ENCODE measurements at places on chromosomes 4 and X. TPM values are rescaled to one million over a fixed set of nuclear protein-coding genes. Genes with fewer than 3 reads are reported as not detected.

Gene CXCL10
- not detected for total RNA-seq

Gene CT47B1
- not detected for total RNA-seq

Gene HSPA4L
- 7.7 TPM for total RNA-seq

Gene ZNF185
- 2.3 TPM for total RNA-seq

Gene UGT2B15
- not detected for total RNA-seq

Gene CYSLTR1
- not detected for total RNA-seq

Gene STARD8
- total RNA-seq = 1.8 TPM

Gene TSPAN6
- total RNA-seq = 69.7 TPM

- DNase-seq = no peak
- no peaks in the 10 kb centered on the region for H3K4me1 ChIP-seq
- H3K27ac ChIP-seq = no peak overlapping the region
Observed at GRCh38 chr4:56857601-56858309, 36.3 kb upstream of the SPINK2 start.

GRCh38 chr4:99755223-99755944 is 61.2 kb upstream of the DAPP1 start:
- no peaks in the 10 kb centered on the region for H3K27me3 ChIP-seq
- H3K4me3 ChIP-seq = no peak overlapping the region
- no peaks in the 10 kb centered on the region for H3K4me1 ChIP-seq

DNA sequence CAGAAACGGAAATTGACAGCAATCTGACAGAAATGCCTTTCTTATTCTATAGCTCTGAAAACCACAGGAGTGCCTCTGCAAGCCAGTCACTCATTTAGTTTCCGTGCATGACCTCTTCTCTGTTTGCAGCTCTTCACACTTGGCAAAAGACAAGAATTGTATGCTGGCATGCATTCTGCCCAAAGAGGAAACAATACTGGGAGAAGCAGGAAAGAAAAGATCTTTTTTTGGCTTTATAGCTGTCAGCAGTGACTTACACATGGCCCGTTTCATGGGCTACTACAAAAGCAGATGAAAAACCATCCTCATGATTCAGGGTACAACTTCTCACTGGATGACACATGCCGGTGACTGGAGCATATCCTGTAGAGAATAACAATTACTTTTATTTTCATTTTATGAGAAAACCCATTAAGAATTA is 249.4 kb downstream of the ADAMTS3 start:
- peak overlapping the region; percentile 29 for H3K27ac ChIP-seq
- H3K36me3 ChIP-seq = no peaks in the 10 kb centered on the region
- DNase-seq = no peak
- no peaks in the 10 kb centered on the region for H3K27me3 ChIP-seq
- H3K4me3 ChIP-seq = no peak overlapping the region

GRCh38 chr4:7783541-7783940 is 156.1 kb downstream of the AFAP1 start:
- H3K27me3 ChIP-seq = no peaks in the 10 kb centered on the region
- no peak overlapping the region for H3K27ac ChIP-seq
- DNase-seq = no peak
- H3K4me3 ChIP-seq = no peak overlapping the region
- peaks cover 40% of the 10 kb centered on the region for H3K4me1 ChIP-seq

GRCh38 chrX:132778917-132779316 is 179.5 kb downstream of the HS6ST2 start:
- no peak overlapping the region for H3K27ac ChIP-seq
- H3K36me3 ChIP-seq = no peaks in the 10 kb centered on the region
- peaks cover 8% of the 10 kb centered on the region for H3K4me1 ChIP-seq
- H3K27me3 ChIP-seq = no peaks in the 10 kb centered on the region
- no peak overlapping the region for H3K4me3 ChIP-seq

GRCh38 chrX:49071877-49072711 is 1.7 kb downstream of the PRAF2 start:
- no peak for DNase-seq
- H3K4me1 ChIP-seq = peaks cover 13% of the 10 kb centered on the region
- H3K27ac ChIP-seq = no peak overlapping the region
- peak overlapping the region; percentile 77 for H3K4me3 ChIP-seq
- peaks cover 4% of the 10 kb centered on the region for H3K36me3 ChIP-seq
- no peaks in the 10 kb centered on the region for H3K27me3 ChIP-seq

- H3K27ac ChIP-seq = no peak overlapping the region
- peaks cover 87% of the 10 kb centered on the region for H3K27me3 ChIP-seq
- no peak for DNase-seq
- H3K4me1 ChIP-seq = peaks cover 14% of the 10 kb centered on the region
- H3K4me3 ChIP-seq = no peak overlapping the region
Observed at GRCh38 chrX:118971552-118971951, 2.9 kb upstream of the LONRF3 start.

GRCh38 chr4:81605271-81605670 is 133.6 kb upstream of the RASGEF1B start:
- H3K4me1 ChIP-seq = peaks cover 25% of the 10 kb centered on the region
- no peak overlapping the region for H3K4me3 ChIP-seq
- no peaks in the 10 kb centered on the region for H3K36me3 ChIP-seq
- H3K27me3 ChIP-seq = peaks cover 51% of the 10 kb centered on the region
- no peak for DNase-seq
- no peak overlapping the region for H3K27ac ChIP-seq

- H3K4me3 ChIP-seq = no peak overlapping the region
- no peak for DNase-seq
Observed at GRCh38 chr4:124694946-124695598, 17.5 kb downstream of the ANKRD50 start.

DNA sequence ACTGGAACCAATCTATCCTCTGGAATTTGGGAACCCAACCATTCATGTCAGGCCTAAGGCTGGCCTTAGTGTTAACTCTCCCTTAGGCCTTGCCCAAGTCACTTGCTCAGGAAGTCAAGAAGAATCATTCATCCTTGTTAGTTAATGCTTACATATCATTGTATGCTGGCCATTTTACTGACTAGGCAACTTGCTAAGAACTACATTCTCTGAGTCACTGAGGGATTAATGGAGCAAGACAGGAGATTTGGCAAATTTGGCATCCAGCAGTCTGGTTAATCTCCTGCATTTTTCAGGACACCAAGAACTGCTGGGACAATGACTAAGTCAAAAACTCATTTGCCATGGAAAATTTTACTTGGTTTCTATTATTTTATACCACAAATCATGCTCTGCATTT is 115.8 kb upstream of the DDIT4L start:
- no peak for DNase-seq
- H3K27ac ChIP-seq = no peak overlapping the region
- no peak overlapping the region for H3K4me3 ChIP-seq
- H3K4me1 ChIP-seq = no peaks in the 10 kb centered on the region

GRCh38 chr4:8771258-8771590 is 100.4 kb downstream of the HMX1 start:
- DNase-seq = no peak
- H3K27me3 ChIP-seq = peaks cover 25% of the 10 kb centered on the region
- no peak overlapping the region for H3K27ac ChIP-seq
- no peaks in the 10 kb centered on the region for H3K36me3 ChIP-seq
